ENCODE measurements at places on chromosomes 3 and 15.

- DNase-seq, result no peak
These were observed 207.0 kb upstream of the ATP10A start for GRCh38 chr15:26070095-26070532.

DNA sequence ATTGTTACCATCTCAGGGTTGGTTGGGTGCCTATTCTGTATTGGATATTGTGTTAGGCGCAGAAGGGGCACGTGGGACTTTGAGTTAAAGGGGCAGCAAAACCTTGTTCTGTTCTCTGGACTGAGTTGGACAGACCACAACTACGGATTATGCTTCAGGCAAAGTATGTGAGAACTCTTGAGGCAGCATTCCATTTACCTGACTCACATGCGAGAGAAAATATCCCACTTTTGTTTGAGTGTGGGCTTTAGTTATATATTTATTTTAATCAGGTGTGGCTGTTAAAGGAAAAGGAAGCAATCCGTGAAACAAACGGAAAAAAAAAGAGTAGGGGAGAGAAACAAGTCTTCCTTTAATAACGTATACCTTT, 627 bp upstream of the PLS1 start:
- no peak for DNase-seq

- no peak for DNase-seq
These were observed 62.6 kb downstream of the SMAD3 start for GRCh38 chr15:67127965-67128364.

DNA sequence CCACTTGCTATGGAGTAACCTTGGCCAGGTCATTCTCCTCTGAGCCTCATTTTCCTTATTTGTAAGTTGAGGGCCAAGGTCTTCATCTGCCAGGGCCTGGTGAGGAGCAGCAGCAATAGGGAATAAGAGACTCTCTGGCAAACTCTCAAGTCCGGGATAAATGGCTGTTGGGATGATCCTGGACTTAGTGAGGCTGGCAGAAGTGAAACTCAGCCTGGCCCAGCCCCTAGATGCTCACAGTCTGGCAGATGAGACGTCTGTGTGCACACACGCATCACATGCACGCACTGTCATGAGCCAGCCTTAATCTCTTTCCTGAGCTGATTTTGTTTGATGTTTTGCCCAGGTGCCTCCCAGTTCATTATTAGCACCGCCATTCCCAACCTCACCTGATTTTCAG, 26.8 kb downstream of the SLC6A6 start:
- DNase-seq, result peak; percentile 19

- no peak for DNase-seq
These were observed 398.8 kb downstream of the MECOM start for GRCh38 chr3:169264711-169265110.

DNA sequence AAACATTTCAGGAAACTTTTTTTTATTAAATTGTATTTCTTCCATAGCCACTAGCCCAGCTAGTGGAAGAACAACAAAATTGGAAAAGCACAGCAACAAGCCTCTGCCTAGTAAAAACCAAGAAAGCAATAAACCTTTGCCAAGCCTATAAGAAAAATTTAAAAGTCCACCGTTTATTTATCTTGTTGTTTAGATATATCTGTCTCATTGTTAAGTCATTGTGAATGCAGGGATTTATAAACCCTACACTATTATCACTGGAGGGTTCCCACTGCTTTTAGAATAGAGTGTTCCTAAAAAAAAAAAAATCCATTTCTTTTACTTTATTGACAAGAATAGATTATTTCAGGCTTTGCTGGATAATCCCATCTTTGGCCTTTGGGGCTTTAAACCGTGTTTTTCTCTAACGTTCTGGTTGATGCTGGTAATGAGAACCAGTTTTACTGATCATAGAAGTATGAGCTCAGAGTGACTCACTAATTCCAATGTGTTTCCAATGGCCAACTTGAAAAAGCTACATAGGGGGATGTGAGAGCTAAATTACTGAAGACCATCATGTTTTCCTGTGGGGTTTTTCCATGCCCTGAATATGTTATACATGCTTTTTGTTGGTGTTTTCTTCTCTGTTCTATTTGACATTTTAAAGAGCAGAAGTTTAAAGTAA, 634.1 kb downstream of the RBMS3 start:
- DNase-seq, result no peak

- no peak for DNase-seq
These were observed 33.2 kb downstream of the CDCP1 start for GRCh38 chr3:45112939-45113338.

- DNase-seq, result no peak
These were observed 21.0 kb upstream of the EID1 start for GRCh38 chr15:48856942-48857341.

DNA sequence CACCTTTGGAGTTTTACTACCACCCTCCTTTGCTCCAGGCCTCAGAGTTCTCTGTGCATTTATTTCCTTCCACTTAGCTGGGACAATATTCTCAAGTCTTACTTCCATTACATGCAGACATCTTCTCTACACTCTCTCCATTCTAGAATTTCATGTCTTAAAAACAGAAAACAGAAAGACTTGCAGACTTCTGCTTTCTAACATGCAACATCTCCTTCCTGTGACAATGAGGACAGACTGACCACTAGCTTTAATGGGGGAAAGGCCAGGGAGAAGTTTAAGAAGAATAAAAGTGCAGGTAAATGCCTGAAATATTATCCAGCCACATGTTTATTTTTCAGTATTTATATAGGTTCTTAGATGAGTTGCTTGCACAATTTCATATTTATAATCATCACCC, 17.1 kb upstream of the CSTA start:
- no peak for DNase-seq

DNA sequence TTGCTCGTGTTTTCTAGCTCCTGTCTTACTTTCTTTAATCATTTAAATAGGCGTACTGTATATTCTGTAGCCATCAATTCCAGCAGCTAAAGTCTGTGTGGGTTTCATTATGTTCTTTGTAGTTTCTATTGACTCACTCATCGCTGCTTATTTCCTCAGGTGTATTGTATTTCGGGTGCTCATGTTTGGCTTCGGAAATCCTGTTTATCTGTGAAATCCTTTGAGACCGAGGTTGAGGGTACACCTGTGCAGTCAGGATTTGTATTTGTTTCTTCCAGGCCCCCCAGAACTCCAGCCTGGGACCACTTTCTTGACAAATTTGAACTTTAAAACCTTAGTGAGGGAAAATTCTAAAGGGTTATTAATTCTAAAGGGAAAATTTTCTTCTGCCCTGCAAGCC, 2.0 kb upstream of the PAK2 start:
- no peak for DNase-seq

DNA sequence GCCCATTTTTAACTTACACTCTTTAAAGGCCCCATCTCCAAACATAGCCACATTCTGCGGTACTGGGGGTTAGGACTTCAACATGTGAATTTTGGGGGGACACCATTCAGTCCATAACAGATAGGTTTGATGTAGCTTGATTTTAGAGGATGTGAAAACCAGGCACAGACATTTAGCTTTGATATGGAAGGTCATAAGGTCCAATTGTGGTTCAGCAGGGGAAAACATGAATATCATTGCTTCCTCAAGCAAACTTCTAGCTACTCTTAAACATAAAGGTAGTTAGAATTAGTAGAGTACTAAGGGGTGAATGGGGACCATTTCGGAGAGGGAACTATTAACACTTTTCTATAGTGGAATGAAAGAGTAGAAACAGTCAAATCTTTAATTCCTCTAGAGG, 13.6 kb upstream of the NFKBIZ start:
- no peak for DNase-seq

GRCh38 chr3:40262331-40262730, 47.2 kb upstream of the EIF1B start:
- DNase-seq, result no peak

DNA sequence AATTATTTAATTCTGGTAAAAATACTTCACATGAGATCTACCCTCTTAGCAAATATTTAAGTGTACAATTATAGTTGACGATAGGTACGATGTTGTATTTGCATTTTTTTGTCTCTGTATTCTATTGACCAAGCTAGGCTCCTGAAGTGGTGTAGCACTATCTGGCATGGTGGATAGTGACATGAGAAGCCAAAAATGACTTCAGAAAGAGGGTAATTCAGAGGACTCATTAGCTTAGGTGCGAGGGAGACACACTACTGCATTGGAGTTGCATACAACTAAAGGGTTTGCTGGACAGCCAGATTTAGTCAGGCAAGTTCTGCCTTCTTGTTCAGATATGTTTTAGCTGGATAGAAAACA, 50.6 kb downstream of the KBTBD8 start:
- no peak for DNase-seq

GRCh38 chr3:62774221-62774620, 101.0 kb downstream of the CADPS start:
- no peak for DNase-seq

GRCh38 chr15:42796955-42797782, 60.2 kb upstream of the CDAN1 start:
- DNase-seq, result no peak

DNA sequence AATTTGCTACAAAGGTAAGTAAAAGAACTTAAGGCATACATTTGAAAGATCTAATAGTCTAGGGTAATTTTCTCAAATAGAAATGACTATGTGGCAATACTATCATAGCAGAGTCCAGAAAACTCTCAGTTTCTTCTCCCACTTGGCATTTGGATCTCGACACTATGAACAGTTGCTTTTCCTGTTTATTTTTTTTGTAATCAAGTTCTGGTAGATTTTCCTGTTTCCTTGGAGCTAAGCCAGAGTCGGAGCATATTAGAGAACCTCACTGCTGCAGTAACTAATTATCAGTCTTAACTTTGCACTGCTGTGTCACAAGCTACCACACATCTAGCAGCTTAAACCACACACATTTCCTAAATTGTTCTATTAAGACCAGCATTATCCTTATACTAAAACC, 44.9 kb upstream of the ZNF385D start:
- no peak for DNase-seq

GRCh38 chr3:171176244-171176933, 149.9 kb upstream of the SLC2A2 start:
- DNase-seq, result no peak

GRCh38 chr3:153896197-153896596, 225.0 kb upstream of the ARHGEF26 start:
- DNase-seq, result no peak

GRCh38 chr3:179955809-179956208, 80.9 kb downstream of the PEX5L start:
- DNase-seq, result no peak

GRCh38 chr3:46456118-46456517, 8.6 kb downstream of the LTF start:
- no peak for DNase-seq

DNA sequence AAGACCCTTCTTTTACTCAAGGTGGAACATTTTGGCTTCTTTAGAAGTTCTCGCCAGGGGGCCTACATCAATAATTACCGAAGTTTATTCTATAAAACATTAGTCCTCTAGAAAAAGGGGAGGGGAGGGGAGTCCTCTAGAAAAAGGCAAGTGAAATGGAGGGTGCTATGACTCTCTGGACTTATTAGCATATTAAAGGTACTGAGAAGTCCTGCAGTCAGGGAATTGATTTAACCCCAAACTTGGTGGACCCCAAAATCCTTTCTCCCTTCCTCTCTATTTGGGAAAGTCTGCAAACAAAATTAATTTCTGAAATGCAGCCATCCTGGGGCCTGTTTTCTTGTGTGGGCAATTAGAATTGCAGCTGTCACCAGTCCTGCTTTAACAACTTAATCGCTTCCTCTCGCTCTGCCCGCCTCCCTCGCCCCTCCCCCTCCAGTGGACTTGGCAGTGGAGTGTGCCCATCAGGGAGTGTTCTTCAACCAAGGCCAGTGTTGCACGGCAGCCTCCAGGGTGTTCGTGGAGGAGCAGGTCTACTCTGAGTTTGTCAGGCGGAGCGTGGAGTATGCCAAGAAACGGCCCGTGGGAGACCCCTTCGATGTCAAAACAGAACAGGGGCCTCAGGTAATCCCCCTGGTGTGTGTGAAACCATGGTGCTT, 18.9 kb upstream of the LRRK1 start:
- no peak for DNase-seq

- no peak for DNase-seq
These were observed 113.2 kb downstream of the PPP2R3A start for GRCh38 chr3:136078421-136079364.

DNA sequence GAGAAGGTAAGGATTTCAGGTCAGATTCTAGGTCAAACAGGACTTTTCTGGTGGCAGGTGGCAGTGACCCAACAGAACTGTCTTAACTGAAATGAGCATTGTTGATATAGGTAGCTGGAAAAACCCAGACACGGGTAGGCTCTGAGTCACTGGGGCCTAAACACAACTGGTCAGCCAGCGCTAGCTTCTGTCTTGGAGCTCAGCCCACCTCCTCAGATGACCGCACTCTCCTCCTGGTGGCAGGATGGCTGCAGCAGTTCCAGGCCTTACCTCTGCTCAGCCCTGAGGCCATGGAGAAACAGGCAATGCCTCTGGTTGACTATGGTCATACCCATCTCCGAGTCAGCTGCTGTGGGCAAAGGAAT, 61.1 kb upstream of the GATA2 start:
- no peak for DNase-seq

GRCh38 chr3:160820430-160820829, 64.4 kb downstream of the PPM1L start:
- no peak for DNase-seq

GRCh38 chr15:77811270-77811669, 178.6 kb upstream of the LINGO1 start:
- DNase-seq, result no peak

DNA sequence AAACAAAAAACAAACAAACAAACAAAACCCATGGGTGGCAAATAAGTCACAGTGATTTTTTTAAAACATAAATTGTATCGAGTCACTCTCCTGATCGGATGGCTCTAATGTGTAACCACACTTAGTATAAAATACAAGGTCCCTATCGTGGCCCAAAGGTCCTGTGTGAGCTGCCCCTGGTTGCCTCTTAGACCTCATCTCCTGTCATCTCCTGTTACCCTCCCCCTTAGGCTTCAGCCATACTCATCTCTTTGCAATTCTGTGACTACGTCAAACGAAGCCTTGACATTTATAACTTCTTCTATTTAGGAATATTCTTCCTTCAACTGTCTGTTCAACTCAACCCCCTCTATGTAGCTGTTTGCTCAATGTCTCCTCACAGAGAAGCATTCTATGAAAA, 43.9 kb upstream of the TTBK2 start:
- DNase-seq, result no peak

DNA sequence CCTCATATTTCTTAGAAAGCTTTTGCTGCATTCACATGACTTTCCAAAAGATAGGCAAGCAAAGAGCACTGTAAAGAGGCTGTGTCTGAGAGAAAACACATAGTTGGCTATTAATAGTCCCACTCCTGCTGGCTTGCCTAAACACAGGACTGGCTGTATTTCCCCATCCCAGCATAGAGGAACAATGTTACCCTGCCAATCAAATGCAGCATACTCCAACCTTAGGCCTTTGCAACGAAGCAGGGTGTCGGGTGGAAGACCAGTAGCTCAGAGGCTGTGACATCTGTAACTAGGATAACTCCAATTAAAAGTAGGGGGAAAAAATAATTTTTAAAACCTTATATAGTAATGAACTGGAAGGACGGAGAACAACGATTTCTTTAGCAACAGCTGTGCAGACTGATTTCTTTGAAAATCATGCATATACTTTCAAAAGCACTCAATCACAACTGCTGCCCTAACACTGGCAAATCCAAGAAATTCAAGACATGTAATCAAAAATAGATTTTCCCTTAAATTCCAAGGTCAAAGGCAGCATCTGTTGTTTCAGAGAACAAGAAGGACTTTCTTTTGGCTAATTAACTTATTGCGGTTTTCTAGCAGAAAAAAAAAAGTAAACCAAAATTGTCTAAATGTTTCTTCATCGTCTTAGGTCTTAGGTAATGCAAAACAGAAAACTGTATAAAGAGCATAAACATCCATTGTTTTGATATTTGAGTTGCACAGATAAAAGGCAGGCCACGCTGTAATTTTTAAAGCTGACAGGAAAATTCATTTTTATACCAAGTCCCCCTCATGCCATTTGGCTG, 139.3 kb downstream of the TNIK start:
- DNase-seq, result no peak

- no peak for DNase-seq
These were observed 437.4 kb downstream of the NR2F2 start for GRCh38 chr15:96767703-96768434.
